Fibroblast of skin of right quadriceps (primary cell): ENCODE measurements at places on chromosomes 2 and 18.
A peak's percentile ranks its signal among the peaks of the same experiment; 100 is the strongest.

- no peak for DNase-seq
These were observed 91.5 kb downstream of the TEX51 start for GRCh38 chr2:126990200-126990599.

GRCh38 chr2:85741833-85742455, 11.8 kb upstream of the ATOH8 start:
- peak; percentile 87 for DNase-seq

GRCh38 chr2:207478572-207478971, 51.2 kb upstream of the CREB1 start:
- DNase-seq, result peak; percentile 32

DNA sequence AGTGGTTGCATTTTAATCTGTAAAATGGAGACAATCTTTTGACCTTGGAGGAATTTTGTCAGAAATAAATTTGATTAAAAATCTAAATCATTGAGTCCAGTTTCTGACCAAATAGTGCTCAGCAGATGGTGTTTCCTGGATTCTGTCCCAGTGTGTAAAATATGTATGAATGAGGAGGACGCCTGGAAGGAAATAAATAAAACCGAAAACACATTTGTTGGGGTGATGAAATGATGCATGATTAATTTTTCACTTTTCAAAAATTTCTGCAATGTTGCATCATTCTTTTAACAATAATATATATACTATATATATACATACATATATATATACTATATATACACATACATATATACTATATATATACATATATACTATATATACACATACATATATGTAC, 261.1 kb upstream of the TRIB2 start:
- DNase-seq, result peak; percentile 58

DNA sequence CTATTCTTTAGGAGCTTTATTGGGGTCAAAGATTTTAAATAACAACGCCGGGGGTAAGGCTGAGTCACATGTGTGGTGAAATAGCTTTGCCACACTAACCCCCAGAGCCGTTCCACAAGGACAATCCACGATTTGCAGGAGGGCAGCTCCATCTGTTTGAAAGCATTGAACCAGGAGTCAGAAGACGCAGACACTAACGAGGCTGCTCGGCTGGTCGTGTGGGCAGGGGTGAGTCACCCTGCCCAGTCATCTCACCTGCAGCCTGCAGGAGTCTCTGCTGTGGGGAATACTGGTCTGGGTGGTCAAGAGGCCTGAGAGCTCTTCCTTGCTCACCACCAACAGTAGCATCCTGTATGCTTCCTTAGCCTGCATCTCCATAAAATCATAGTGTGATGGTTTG, 149.2 kb upstream of the NCK2 start:
- DNase-seq, result no peak

- no peak for DNase-seq
These were observed 229.3 kb upstream of the AGAP1 start for GRCh38 chr2:235264512-235264911.

- DNase-seq, result no peak
These were observed 182.8 kb downstream of the NBAS start for GRCh38 chr2:15378148-15378908.
